GM13977 (cell line): ENCODE measurements at places on chromosomes 4 and X.

GRCh38 chrX:120029354-120029753 is 48.1 kb downstream of the RHOXF2B start:
- no peak for DNase-seq

- DNase-seq, result no peak
These were observed 924 bp downstream of the EPHA5 start for GRCh38 chr4:65669111-65670019.

DNA sequence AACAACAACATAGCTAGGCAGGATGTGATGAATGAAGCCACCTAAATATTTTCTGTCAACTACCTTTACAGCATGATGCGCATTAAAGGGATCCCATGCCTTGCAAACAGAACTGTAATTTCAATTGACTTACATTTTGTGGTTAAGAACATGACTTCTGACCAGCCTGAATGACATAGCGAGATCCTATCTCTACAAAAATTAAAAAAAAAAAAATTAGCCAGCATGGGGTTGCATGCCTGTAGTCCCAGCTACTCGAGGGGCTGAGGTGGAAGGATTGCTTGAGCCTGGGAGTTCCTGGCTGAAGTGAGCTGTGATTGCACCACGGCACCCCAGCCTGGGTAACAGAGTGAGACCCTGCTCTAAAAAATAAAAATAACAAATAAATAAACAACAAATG is 680.6 kb downstream of the IQCM start:
- DNase-seq, result no peak

- DNase-seq, result peak; percentile 64
These were observed 63.5 kb upstream of the PLAC8 start for GRCh38 chr4:83178029-83178428.

GRCh38 chr4:183153190-183153916 is 54.3 kb downstream of the WWC2 start:
- DNase-seq, result no peak
